ENCODE measurements at places on chromosomes 5 and 9.

GRCh38 chr5:96372726-96373380 lies 60.2 kb downstream of the PCSK1 start:
- H3K27me3 ChIP-seq, result no peaks in the 10 kb centered on the region
- H3K36me3 ChIP-seq, result no peaks in the 10 kb centered on the region
- no peak overlapping the region for H3K27ac ChIP-seq
- H3K4me1 ChIP-seq, result no peaks in the 10 kb centered on the region

- DNase-seq, result no peak
- H3K4me3 ChIP-seq, result no peak overlapping the region
- no peaks in the 10 kb centered on the region for H3K27me3 ChIP-seq
- H3K36me3 ChIP-seq, result no peaks in the 10 kb centered on the region
- H3K27ac ChIP-seq, result no peak overlapping the region
- peaks cover 30% of the 10 kb centered on the region for H3K4me1 ChIP-seq
Observed at GRCh38 chr5:67031692-67032091, 164.9 kb downstream of the CD180 start.

GRCh38 chr5:129406440-129406839 lies 53.7 kb upstream of the ADAMTS19 start:
- DNase-seq, result no peak
- H3K4me1 ChIP-seq, result no peaks in the 10 kb centered on the region
- no peaks in the 10 kb centered on the region for H3K36me3 ChIP-seq

DNA sequence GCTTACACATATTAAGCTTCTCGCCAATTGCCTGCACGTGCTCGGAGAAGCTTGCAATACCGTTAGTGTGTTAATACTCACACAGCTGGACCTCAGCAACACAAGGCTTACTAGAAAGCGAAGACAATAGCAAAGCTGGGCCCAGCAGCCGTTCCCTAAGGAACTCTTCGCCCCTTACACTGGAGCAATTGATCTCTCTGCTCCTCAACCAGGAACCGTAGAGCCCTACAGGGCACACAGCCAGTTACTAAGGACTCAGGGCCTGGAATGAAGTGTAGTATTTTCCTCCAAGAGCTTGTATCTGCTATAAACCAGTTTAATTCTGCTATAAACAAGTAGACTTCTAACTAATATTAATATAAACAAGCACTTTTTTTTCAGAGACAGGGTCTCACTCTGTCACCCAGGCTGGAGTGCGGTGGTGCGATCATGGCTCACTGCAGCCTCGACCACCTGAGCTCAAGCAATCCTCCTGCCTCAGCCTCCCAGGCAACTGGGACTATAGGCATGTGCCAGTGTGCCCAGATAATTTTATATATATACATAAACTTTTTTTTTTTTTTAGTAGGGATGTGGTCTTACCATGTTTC lies 67.0 kb upstream of the SIMC1 start:
- H3K4me3 ChIP-seq, result no peak overlapping the region
- no peak overlapping the region for H3K27ac ChIP-seq
- no peak for DNase-seq
- no peaks in the 10 kb centered on the region for H3K36me3 ChIP-seq
- H3K27me3 ChIP-seq, result no peaks in the 10 kb centered on the region

DNA sequence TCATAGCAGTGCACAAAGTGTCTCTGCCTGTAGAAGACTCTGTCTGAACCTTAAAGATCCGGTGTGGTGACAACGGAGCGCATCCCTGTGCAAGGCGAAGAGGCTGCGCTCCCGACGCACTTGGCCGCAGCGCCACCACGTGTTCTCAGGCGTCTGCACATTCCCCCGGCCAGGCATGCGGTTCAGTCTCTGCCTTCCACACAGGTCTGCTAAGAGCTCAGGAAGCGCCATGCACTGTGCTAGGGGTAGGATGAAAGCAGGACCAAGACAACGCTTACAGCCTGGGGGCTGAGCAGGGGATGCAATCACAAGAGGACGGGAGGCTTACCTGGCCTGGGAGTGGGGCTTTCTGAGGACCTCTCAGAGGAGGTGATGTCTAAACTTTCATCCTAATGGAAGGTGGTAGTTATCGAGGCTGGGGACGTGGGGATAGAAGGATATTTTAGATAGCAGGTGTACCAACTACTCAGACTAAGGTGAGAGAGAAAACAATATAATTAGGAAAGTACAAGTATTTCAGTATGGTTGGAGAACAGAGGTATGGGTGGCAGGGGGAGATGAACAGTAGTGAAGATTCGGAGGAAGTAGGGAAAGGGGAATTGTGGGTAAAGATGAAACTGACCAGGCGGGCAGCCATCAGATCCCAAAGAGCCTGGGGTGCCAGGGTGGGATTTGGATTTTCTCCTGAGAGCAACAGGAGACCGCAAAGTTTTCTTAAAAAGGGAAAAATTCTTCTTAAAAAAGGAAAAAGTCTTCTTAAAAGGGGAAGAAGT lies 13.3 kb downstream of the CAPSL start:
- no peak overlapping the region for H3K27ac ChIP-seq
- no peaks in the 10 kb centered on the region for H3K27me3 ChIP-seq
- no peaks in the 10 kb centered on the region for H3K36me3 ChIP-seq

Measured in vagina (tissue), 2 donors.